ENCODE measurements at places on chromosomes 7 and 10.

GRCh38 chr10:13317474-13317873 lies 17.6 kb upstream of the PHYH start:
- DNase-seq: no peak

DNA sequence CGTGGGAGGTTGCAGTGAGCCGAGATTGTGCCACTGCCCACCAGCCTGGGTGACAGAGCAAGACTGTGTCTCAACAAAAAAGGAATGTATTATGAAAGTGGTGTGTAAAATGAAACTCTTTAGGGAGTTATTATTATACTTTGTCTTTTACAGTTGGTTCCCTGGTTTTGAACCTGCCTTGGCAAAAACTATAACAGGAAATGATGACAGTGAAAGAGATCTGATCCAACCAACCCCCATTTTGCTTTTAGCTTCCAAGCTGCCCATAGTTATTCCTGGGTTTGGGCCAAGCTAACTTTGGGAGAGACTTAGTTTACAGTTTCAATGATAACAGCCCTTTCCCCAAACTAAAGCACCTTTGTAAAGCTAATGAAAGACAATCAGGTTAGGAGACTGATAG lies 34.1 kb upstream of the NMT2 start:
- no peak for DNase-seq

GRCh38 chr10:95133997-95134396 lies 60.0 kb upstream of the ACSM6 start:
- no peak for DNase-seq

DNA sequence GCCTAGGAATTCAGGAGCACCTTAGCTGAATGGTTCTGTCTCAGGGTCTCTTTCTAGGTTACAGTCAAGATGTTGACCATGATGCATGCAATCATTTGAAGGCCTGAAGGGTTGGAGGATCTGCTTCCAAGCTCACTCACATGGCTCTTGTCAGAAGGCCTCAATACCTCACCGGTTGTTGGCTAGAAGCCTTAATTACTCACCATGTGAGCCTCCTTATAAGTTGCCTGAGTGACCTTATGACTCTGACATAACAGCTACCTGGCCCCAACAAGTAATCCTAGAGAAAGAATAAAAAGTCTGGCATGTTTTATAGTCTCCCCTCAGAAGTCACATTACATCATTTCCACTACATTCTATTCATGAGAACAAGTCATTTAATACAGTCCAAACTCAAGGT lies 3.4 kb upstream of the C1GALT1 start:
- no peak for DNase-seq

GRCh38 chr7:67637023-67637358 lies 640.4 kb downstream of the TYW1 start:
- no peak for DNase-seq

GRCh38 chr7:113279256-113279655 lies 160.9 kb upstream of the SMIM30 start:
- DNase-seq: no peak

GRCh38 chr7:953547-954327 lies 743 bp downstream of the ADAP1 start:
- no peak for DNase-seq

GRCh38 chr7:128454808-128455542 lies 703 bp upstream of the HILPDA start:
- DNase-seq: no peak

GRCh38 chr7:115910541-115911164 lies 119.9 kb downstream of the TFEC start:
- DNase-seq: no peak

- no peak for DNase-seq
These were observed 2.2 kb downstream of the RBM33 start for GRCh38 chr7:155646669-155647068.

DNA sequence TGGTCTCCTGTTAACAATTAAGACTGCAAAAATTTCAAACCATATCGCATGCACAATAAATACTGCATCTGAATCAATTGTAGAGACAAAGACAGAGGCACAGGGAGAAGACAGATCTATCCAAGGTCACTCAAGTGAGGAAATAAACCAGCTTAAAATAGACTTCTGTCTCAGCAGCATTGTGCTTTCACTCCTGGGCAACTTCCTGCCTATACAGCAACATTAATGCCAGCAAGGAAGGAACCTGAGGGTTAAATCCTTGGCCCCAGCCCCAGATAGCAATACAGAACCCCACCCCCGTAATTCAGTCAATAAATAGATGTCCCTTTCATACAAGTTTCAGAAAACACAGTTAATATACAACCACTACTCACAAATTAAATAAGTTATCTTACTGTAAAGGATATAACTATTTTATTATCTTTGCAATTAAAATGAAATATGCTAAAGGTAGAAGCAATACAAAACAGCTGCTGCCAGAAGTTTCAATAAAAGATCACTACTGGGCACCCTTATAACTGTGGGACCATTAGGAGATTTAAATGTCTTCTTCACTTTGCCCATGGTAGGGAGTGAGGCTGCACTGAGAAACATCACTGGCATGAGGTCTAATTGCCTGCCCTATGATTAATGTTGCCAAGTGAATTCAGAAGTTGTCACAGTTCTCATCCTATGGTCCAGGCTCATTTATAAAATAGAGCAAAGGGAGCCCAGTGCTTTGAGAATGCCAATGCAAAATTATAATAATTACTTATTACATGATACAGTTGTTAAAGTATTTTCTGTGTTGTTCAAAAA lies 49.4 kb downstream of the CAV1 start:
- no peak for DNase-seq

GRCh38 chr10:30743586-30743985 lies 114.0 kb upstream of the LYZL2 start:
- no peak for DNase-seq

DNA sequence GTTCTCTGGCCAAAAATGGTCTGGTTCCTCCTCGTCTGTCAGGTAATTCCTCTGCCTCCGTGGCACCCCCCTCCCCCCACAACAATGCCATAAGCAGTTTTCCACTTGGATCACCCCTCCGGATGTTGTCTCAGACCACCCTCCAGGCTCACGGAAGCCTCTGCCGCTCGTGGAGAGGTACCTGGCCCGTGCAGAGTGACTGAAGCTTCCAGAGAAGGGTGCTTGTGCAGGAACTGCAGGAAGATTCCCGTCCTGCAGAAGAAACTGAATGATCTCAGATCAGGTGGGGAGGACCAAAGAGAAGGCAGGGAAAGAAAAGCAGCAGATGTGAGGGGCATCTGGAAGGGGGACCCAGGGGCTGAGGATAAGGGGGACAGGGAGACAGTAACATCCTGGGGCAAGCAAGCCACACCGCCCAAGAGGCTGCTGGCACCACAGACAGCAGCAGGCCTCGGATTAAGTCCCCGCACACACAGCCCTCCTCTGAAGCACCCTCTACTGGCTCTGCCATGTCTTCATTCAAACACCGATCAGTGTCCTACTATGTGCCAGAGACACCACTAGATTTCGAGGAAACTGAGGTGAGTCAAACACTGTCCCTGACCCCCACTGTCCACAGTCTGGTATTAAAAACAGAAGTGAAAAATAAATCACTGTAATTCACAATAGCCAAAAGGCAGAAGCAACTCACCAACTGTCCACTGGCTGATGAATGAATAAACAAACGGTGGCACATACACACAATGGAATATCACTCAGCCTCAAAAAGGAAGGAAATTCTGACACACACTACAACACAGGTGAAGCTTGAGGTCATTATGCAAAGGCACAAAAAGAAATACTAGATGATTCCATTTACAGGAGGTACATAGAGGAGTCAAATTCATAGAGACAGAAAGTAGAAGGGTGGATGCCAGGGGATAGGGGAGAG lies 26.4 kb downstream of the KIAA1549 start:
- DNase-seq: no peak

DNA sequence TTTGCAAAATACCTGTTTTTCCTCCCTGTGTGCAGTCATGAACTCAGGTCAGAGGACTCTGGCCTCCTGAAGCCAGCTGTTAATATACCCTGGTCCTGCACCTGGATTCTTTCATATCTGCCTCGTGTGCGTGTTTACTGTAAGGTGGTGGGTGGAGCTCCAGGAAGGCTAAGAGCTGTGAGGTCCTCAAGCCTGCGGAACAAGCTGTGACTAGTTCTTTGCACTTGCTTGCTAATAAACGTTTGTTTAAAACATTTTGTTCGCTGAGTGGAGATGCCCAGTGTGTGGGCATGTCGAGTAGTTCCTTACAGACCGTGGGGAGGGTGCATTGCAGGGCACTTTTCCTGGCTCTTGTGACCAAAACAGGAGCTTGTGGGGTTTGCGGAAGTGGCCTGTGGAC lies 139.0 kb downstream of the DOCK1 start:
- DNase-seq: no peak

DNA sequence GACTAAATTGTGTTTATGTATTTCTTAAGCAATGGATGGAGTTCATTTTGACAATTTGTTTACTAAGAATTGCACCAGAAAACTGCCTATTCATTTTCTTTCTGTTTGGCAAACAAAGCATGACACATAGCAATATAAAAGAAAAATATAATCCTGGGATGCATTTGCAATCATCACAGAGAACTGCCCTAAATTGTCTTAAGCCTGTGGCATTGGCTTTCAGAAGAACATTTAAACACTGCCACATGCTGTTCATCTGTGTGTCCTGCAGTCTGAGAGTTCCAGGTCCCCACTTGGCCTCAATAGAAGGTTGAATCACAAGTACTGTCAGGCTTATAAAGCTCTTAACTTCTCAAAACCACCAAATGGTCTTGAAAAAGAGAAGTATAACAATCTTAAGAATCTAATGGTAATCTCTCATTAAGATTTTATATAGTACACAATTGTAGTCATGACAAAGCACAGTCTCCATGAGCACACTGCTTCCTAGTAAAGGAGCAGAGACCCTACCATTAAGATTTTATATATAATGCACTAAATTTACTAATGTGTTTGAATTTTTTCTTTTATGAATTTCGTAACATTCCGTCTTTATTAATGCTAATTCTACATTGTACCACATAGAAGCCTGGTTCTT lies 29.9 kb downstream of the RNLS start:
- DNase-seq: peak; percentile 56

DNA sequence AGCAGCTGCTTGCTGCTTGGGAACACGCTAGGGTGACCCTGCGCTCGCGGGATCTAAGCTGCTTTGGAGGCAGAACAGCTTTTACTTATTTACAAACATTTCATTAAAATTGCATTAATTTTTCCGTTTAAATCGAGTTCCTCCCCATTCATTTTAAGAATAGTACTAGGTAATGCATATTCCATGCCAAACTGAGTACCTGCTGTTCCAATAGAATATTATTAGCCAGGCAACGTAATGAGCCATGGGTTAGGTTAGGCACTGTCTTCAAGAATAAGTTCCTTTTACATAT lies 860 bp downstream of the EXOC6 start:
- DNase-seq: no peak

DNA sequence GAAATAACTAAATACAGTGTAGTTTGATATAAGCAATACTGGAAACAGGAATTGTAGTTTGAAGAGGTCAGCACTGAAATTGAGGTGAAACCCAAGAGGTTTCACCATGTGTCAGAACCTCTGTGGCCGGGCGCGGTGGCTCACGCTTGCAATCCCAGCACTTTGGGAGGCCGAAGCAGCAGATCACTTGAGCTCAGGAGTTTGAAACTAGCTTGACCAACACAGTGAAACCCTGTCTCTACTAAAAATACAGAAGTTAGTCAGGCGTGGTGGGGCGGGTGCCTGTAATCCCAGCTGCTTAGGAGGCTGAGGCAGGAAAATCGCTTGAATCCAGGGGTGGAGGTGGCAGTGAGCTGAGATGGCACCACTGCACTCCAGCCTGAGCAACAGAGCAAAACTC lies 13.7 kb downstream of the AHCYL2 start:
- DNase-seq: no peak

- no peak for DNase-seq
These were observed 269.8 kb downstream of the FZD1 start for GRCh38 chr7:91533996-91534395.

GRCh38 chr7:28984631-28985030 lies 26.5 kb upstream of the TRIL start:
- DNase-seq: no peak

- no peak for DNase-seq
These were observed 61.1 kb downstream of the EBLN1 start for GRCh38 chr10:22156750-22157149.

GRCh38 chr10:60967854-60968484 lies 24.0 kb upstream of the RHOBTB1 start:
- DNase-seq: no peak

- DNase-seq: no peak
These were observed 70.2 kb upstream of the ABLIM1 start for GRCh38 chr10:114728325-114728724.

DNA sequence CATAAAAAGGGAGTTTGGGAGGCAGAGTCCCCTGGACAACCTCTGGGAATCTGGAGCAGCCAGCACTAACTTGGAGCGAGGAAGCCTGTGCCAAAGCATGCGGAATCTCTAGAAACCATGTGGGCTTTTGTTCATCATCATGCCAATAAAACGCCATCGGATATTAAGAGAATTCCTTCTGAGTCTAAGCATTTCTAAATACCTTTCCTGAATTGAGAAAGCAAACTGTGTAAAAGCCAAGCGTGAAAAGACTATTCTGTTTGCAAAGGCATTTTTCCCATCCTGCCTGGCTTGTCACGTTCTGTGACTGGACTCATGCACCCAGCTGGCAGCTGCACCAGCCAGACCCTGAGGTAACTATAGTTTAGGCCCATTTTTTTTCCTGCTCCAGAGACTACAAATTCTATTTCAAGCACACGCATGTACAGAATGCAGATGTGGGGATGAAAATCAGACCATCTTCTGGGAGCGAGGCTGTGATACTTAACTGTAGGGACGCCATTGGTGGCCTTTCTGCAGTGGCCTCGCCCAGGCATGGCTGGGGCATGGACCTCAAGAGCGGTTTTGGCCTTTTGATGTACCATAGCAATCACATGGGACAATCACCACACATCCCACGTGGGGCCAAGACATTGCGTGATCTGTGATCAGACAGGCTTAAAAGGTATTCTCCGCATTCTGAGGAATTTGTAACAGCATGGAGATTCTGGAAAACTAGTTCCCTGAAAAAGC lies 218.9 kb downstream of the KIAA1217 start:
- DNase-seq: no peak

GRCh38 chr10:92761571-92761970 lies 71.8 kb downstream of the HHEX start:
- DNase-seq: no peak
